NCI-H2227 treated with DMSO at 0.1 percent for 48 hours (cell line): ENCODE measurements at places on chromosomes 5 and 9.

DNA sequence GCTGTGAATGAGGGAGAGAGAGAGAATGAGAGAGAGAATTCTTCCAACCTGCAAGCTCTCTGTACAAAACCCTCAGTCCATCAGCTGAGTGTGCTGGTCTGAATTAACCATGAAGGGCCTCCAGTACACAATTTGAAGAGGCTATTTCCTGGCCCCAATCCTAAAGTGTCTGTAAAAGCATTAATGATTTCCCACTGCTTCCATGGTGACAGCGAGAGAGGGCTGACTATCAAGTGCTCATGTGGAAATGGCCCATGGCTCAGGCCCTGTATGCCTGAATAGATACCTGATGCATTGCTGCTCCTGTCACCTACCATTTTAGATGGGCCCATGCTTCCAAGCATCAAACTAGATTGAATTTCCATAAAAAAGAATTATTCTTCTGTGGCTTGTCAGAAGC, 592.4 kb downstream of the KIF4B start:
- no peak for DNase-seq

- DNase-seq: no peak
These were observed 19.2 kb upstream of the PLIN2 start for GRCh38 chr9:19146441-19147024.

DNA sequence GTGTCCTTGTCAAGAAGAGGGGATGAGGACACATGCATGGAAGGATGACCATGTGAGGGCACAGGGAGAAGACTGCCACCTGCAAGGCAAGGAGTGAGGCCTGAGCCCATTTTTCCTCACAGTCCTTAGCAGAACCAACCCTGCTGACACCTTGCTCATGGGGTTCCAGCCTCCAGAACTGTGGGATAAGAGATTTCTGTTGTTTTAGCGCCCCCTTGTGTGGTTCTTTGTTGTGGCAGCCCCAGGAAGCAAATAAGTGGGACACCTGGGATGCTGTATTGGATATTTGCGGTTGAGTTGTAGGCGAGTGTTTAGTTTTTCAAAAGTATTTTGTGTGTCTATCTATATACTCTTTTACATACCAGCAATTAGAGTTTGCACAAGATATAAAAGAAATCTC, 206.4 kb downstream of the NXNL2 start:
- no peak for DNase-seq

- no peak for DNase-seq
These were observed 30.3 kb downstream of the SLC25A48 start for GRCh38 chr5:135864503-135865435.

GRCh38 chr5:161235569-161235968, 311.0 kb downstream of the GABRB2 start:
- no peak for DNase-seq

DNA sequence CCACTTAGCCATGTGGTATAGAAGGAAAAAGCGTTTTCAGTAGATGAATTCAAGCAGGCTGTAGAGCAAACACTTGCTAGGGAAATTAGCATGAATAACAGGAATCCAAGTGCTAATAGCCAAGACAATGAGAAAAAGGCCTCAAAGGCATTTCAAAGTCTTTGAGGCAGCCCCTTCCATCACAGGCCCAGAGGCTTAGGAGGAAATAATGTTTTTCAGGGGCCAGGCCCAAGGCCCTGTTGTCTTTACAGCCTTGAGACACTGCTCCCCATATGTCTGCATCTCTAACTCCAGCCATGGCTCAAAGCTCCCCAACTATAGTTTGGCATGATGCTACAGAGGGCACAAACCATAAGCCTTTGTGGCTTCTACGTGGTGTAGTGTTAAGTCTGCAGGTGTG, 563.5 kb downstream of the TAF11L14 start:
- DNase-seq: no peak

GRCh38 chr5:109855056-109855455, 165.3 kb downstream of the MAN2A1 start:
- DNase-seq: no peak

GRCh38 chr5:38341641-38342040, 83.3 kb downstream of the EGFLAM start:
- DNase-seq: no peak

- DNase-seq: no peak
These were observed 13.2 kb downstream of the NDUFS6 start for GRCh38 chr5:1814183-1815020.

DNA sequence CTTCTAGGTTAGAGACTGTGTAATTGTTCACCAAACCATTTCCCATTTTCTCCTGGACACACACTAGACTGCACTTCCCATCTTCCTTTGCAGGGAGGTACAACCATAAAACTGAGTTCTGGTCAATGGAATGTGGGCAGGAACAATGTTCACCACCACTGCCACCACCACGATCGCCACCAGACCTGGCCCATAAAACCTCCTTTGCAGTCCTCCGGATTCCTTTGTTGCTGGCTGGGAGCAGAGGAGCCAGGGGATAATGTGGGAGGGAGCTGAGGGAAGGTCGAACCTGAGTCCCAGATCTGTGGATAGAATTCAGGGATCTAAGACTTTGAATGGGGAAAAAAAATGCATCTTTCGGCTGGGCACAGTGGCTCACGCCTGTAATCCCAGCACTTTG, 29.4 kb upstream of the EGFLAM start:
- DNase-seq: no peak

- no peak for DNase-seq
These were observed 1.9 kb upstream of the RFK start for GRCh38 chr9:76396144-76396543.

DNA sequence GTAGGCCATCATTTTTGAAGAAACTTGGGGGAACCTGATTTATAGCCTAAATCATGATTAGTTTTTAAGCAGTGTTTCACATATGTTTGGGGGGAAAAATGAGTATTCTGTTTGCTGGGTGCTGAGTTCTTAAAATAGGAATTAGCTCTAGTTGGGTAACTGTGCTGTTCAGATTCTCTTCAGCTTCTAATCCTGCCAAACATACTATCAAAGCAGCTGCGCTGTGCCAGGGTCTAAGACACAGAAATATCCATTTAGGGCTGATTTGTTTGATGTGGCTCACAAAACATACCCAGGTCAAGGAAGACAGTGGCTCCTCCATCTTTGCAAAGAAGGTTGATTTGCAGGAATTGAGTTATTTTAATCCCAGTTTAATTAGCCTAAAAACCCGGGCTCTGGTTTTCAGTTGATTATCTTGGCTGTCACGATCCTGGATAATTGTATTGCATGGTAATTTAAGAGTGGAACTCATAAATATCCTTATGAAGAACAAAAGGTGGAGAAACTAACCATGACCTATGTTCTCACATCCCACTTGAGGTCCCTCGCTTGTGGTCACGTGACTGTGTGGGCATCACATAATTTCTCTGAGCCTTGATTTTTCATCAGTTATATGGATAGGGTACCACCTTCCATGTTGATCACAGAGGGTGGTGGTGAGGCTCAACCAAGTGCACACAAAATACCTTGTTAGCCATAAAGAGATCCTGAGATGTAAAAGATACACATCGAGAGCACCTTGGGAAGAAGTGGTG, 18.7 kb downstream of the CYFIP2 start:
- DNase-seq: no peak

- DNase-seq: no peak
These were observed 699.9 kb upstream of the MEF2C start for GRCh38 chr5:89582768-89583339.

- DNase-seq: no peak
These were observed 122.5 kb downstream of the EHMT1 start for GRCh38 chr9:137741330-137741729.

DNA sequence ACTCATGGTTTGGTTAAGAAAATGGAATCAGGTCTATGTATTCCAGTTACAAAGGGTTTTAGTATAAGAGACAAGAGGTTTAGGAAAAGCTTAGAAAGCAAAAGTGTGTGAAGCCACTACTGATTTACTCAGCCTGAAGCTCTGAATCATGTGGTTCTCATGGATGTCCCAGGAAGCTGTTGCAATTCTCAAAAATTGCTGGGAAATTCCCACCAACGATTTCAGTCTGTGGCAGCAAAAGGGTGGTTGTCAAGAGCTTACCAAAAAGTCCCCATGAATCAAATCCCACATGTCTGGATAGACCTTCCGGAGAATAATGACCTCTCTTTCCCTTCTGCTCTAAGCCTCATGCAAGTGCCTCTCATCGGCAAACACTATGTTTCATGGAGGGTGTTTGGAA, 929.9 kb downstream of the TLE4 start:
- DNase-seq: no peak

DNA sequence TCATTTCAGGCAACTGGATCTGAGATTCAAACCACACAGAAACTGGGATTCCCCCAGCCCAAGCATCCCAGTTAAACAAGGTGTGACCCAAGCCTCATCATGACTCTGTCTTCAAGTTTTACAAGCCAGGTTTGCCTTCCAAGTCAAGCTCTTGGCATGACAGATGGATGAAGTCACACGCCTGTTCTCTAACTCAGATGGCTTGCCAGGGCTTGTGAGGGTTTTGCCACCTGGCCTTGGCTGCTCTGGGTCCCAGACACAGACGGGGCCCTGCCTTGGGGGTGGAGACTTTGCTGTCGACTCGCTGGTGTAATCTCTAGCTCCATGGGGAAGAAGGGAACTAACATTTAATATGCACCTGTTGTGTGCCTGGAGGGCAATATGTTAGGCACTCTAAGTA, 95.8 kb upstream of the RARS1 start:
- DNase-seq: no peak
